Stimulated activated CD4-positive, alpha-beta T cell treated with anti-CD3 and anti-CD28 coated beads, Interleukin-4, amount 100 ng/mL, for 24 hours (primary cell): ENCODE measurements at places on chromosomes 4 and X.

GRCh38 chrX:88244066-88244465, 503.0 kb upstream of the CPXCR1 start:
- DNase-seq, result no peak

GRCh38 chr4:55768291-55768690, 51.3 kb upstream of the EXOC1L start:
- DNase-seq, result no peak

- DNase-seq, result no peak
Observed at GRCh38 chrX:47587906-47588735, 5.9 kb downstream of the TIMP1 start.

- DNase-seq, result no peak
Observed at GRCh38 chr4:71255976-71256375, 82.8 kb upstream of the SLC4A4 start.

DNA sequence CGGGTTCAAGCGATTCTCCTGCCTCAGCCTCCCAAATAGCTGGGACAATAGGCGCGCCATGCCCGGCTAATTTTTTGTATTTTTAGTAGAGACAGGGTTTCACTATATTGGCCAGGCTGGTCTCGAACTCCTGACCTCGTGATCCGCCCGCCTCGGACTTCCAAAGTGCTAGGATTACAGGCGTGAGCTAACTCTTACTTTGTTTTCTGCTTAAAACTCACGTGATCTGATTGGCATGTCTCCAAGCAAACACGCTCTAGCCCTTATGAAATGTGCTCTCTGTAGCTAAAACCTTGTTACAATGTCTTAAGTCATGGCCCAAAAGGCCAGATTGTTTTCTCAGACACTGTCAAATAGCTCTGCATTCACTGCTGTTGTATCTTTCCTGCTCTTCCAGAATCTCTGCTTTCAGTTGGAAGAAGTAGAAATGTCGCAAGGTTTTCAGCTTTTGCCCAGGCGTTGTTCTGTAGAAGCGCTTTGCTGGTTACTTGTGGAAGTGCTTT, 39.7 kb upstream of the OGT start:
- DNase-seq, result no peak

GRCh38 chr4:176319151-176319703, 539 bp upstream of the SPCS3 start:
- no peak for DNase-seq
